GF-D8 (cell line): ENCODE measurements at places on chromosomes 1 and 21.
A peak's percentile ranks its signal among the peaks of the same experiment; 100 is the strongest.

- DNase-seq, result no peak
These were observed 36.2 kb downstream of the CAMSAP2 start for GRCh38 chr1:200774735-200775444.

- DNase-seq, result no peak
These were observed 30.6 kb upstream of the MRPS6 start for GRCh38 chr21:34042735-34043134.

DNA sequence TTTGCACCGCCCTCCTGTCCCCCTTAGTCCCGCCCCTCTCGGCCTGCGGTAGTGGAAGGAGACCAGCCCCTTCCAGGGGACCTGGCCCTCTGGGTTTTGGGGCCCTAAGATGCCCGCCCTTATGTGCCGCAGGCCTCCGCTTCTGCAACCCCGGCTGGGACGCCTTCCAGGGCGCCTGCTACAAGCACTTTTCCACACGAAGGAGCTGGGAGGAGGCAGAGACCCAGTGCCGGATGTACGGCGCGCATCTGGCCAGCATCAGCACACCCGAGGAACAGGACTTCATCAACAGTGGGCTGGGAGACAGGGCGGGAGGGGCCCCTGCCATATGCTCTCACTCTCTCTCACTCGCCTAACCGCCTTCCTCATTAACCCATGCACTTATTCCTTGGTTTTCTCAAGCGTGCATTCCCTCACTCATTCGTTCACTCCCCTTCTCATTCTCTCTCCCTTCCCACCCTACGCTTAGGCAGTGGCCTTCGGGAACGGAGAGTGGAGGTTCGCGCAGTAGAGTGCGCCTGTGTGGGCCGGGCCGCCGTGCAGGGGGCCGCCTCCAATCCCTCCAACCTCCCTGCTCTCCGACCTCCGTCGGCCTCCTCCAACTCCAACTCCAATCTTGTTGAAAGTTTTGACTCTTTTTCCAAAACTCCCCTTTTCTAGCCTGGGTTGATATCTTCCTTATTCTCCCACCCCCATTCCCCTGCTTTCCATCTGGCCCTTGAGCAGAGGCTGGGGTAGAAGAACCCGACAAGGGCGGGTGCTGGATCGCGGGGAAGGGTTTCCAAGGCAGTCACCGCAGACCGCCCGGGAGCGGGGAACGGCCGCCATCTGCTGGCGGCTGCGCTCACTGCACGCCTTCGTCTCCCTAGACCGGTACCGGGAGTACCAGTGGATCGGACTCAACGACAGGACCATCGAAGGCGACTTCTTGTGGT, 15.2 kb downstream of the BCAN start:
- no peak for DNase-seq

DNA sequence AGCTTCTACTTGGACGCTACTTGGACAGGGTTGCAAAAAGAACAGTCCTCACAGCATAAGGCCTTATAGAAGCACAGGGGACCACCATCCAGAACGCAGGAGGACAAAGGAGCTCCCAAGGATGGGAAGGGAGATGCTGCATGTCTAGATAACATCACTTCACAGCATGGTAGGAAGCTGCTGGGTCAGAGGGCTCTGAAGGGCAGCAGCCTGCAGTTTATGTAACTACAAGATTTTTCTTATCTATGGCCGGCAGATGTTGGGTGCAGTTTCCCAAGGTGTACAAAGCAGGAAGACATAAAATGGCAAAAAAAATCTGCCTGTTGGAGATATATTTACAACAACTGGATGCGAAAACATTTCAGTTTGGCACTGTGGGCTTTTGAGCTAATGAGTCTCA, 45.3 kb upstream of the SLC5A9 start:
- DNase-seq, result no peak

DNA sequence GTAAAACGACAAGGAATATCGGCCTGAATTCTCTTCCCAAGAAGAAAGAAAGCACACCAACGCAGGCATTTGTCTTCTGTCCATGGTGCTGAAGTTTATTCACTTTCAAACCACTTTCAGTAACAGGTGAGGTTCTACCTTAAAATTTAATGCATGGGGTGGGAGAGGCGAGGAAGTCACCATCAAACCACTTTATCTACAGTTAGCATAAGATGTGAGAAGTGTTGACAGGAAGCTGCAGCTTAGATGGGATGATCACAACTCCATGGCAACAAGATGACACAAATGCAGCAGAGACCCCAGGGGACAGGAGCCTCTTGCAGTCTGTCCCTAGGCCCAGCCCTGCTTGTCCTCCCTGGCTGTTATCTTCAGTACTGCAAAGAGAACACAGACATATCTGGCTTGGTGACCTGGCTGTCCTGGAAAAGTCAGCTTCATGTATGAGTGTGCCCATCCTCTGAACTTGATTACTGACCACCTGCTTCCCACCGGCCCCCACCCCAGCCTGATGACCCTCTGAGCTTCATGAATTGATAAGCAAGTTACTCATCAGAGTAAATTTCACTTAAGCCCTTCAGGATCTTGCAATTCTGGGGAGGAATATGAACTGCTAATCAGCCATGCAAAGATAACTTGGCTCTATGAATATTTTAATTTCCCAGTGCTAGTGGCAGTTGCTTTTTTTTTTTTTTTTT, 1.8 kb downstream of the NPPA start:
- no peak for DNase-seq

GRCh38 chr1:68143633-68144032, 88.7 kb downstream of the WLS start:
- no peak for DNase-seq

DNA sequence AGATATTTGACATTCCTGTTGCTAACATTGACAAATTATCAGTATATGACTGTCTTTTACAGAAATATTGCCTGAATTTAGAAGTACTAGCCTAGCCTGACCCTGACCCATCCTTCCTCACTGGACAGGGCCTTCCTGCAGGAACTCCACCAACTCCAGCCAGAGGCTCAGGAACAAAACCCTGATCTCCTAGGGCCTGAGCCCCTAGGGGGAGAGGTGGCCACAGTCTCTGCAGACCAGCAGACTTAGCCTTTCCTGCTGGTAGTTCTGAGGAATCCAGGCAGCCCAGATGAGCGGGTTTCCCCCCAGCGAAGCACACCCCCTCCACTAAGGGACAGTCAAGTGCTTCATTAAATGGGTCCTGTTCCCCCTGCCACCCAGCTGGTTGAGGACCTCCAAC, 44.3 kb upstream of the LRIF1 start:
- DNase-seq, result no peak

DNA sequence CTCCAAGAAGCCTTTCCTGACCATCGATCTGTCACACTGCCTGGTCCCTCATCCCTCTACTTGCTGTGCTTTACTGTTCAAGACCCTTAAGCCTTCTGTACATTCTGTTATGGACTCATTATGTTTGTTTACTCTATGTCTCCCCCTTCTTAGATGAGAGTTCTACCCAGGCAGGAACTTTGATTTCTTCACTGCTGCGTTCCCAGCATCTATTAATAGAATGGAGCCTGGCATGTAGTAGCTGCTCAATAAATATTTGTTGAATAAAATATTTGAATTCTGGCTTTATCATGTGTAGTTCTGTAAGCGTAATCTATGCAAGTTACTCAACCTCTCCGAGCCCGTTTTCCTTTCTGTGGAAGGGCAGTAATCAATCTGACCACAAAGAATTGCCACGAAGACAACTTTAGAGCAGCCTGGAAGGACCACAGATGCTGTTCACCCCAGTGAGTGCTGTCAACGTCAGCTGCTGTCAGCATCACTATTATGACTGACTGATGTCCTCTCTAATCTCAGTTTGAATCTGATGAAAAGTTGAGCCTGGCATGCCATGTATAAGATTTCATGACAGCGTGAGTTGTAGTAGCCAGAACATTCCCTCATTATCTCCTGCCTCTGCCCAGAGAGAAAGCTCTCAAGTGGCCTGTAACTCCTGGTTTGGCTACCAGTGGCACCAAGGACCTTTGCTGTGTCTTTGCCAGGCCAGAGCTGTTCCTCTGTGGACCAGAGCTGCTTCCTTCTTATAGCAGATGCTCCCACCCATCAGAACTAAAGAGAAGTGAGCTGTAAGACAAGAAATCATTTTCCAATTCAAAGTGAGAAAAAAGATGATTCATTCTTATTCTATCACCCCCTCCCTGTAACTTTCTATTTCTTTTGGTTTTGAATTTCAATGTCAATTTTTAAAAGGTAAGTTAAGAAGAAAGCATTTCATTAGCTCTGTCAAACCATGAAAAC, 94.5 kb downstream of the PRDM2 start:
- DNase-seq, result no peak

- DNase-seq, result peak; percentile 92
These were observed 2.2 kb upstream of the RHEX start for GRCh38 chr1:206050655-206051235.

DNA sequence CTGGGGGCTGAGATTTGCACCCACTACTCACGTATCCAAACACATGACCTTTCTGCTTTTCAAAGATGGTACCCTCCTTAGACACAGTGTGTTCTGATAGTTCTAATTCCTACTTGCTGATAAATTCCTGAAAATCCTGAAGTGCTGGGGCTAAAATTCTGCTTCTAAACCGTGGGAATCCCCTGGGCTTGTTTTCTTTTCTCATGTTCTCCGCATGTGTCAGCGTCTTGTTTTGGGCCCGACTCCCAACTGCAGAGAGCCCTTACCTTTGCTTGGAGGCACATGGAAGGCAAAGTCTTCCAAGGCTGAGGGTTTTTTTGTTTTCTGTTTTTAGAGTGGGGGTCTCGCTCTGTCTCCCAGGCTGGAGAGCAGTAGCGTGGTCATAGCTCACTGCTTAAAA, 27.2 kb downstream of the PSMG1 start:
- no peak for DNase-seq

- DNase-seq, result no peak
These were observed 38.6 kb downstream of the PDE9A start for GRCh38 chr21:42691901-42692559.

GRCh38 chr21:39381009-39381408, 32.1 kb upstream of the HMGN1 start:
- DNase-seq, result no peak

DNA sequence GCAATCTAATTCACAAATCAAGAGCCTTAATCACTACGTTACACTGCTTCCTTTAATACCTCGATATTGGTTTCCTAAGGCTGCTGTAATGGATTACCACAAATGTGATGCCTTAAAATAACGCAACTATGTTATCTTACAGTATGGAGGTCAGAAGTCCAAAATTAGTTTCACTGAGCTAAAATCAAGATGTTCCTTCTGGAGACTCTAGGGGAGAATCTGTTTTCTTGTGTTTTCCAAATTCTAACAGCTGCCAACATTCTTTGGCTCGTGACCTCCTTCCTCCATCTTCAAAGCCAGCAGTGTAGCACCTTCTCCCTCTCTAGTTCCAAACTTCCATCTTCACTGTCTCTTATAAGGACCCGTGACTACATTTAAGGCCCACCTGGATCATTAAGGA, 335.0 kb upstream of the NFIA start:
- DNase-seq, result no peak

- no peak for DNase-seq
These were observed 67.2 kb downstream of the MARK1 start for GRCh38 chr1:220595179-220595578.

DNA sequence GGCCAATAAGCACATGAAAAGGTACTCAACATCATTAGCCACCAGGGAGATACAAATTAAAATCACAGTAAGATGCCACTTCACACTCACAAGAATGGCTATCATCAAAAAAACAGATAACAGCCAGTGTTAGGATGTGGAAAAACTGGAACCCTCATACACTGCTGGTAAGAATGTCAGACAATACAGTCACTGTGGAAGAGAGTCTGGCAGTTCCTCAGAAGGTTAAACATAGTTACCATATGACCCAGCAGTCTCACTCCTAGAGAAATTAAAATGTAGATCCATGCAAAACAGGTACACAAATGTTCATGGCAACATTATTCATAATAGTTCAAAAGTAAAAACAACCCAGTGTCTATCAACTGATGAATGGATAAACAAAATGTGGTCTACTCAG, 33.3 kb downstream of the LDLRAD1 start:
- no peak for DNase-seq

GRCh38 chr1:233433436-233434210, 106.1 kb downstream of the MAP3K21 start:
- no peak for DNase-seq
